ENCODE measurements at places on chromosomes 11 and 22.

GRCh38 chr11:18749681-18750319, 23.8 kb upstream of the IGSF22 start:
- peaks cover 6% of the 10 kb centered on the region for H3K36me3 ChIP-seq
- peaks cover 12% of the 10 kb centered on the region for H3K4me1 ChIP-seq
- peak; percentile 54 for DNase-seq

GRCh38 chr11:94330789-94331188, 26.4 kb downstream of the IZUMO1R start:
- no peaks in the 10 kb centered on the region for H3K4me1 ChIP-seq
- no peaks in the 10 kb centered on the region for H3K27me3 ChIP-seq
- H3K4me3 ChIP-seq = no peak overlapping the region

DNA sequence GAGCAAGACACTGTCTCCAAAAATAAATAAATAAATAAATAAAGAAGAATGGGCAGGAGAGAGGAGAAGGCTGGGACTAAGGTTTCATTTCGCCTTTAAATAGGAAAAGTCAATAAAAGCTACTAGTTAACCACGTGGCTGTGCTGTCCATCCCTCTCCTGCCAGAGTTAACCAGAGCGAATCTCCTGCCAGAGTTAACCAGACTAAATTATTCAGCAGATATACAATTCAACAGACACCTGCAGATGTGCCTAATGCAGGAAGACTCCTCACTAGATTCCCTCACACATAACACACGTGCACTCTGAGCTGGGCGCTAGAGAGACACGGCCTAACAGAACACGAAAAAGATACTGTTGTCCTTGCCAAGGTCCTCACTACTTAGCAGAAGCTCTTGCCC, 156.1 kb downstream of the IGLL1 start:
- no peak overlapping the region for H3K27ac ChIP-seq
- peaks cover 11% of the 10 kb centered on the region for H3K4me1 ChIP-seq
- DNase-seq = no peak
- H3K4me3 ChIP-seq = no peak overlapping the region
- no peaks in the 10 kb centered on the region for H3K36me3 ChIP-seq

DNA sequence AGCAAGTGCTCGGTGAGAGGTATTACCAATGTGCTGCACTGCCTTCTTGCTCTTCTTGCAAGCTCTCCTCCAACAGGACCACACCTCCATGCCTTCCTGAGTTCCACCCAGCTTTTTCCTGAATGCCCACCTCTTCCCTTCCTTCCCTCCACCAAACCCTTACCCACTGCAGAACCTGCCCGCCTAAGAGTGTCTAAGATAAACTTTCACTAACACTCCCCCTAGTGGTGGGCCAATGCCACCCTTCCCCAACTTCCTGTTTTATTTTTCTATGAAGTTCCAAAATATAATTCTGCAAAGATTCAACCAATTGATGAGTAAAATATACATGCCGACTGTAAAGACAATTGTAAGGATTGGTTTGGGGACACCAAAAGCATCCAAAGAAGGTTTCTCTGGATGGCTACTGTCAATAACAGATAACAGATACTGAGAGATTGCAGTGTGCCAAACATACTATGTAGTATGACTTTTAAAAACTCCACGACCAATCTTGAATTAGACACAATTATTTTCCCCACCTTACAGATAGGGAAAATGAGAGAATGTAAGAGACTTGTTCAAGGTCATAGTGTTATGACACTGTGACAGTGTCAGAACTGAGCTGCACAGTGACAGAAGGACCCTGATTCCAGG, 38.6 kb upstream of the BMAL1 start:
- H3K27me3 ChIP-seq = peaks cover 4% of the 10 kb centered on the region
- peaks cover 2% of the 10 kb centered on the region for H3K4me1 ChIP-seq
- DNase-seq = peak; percentile 48

DNA sequence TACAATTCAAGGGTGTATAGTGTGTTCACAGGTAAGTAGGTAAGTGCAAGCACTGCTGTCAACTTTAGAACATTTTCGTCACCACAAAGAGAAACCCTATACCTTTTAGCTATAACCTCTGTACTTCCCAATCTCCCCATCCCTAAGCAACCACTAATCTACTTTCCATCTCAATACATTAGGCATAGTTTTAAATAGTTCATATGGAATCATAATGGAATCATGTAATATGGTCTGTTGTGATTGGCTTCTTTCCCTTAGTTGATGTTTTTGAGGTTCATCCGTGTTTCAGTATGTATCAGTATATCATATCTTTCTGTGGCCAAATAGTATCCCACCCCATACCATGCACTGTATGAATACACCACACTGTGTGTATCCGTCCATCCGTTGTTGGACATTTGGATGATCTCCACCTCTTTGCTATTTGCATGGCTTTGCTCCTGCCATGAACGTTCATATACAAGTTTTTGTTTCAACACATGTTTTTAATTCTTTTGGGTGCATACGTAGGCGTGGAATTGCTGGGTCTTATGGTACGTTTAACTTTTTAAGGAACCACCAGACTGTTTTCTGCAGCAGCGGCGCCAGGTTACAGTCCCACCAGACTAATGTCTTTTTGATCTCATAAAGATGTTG, 27.7 kb upstream of the OPCML start:
- no peak for DNase-seq
- H3K27ac ChIP-seq = no peak overlapping the region
- peaks cover 24% of the 10 kb centered on the region for H3K4me1 ChIP-seq

Measured in endothelial cell (in vitro differentiated cells).